Erythroblast (primary cell): ENCODE measurements at places on chromosomes 6 and 20.

DNA sequence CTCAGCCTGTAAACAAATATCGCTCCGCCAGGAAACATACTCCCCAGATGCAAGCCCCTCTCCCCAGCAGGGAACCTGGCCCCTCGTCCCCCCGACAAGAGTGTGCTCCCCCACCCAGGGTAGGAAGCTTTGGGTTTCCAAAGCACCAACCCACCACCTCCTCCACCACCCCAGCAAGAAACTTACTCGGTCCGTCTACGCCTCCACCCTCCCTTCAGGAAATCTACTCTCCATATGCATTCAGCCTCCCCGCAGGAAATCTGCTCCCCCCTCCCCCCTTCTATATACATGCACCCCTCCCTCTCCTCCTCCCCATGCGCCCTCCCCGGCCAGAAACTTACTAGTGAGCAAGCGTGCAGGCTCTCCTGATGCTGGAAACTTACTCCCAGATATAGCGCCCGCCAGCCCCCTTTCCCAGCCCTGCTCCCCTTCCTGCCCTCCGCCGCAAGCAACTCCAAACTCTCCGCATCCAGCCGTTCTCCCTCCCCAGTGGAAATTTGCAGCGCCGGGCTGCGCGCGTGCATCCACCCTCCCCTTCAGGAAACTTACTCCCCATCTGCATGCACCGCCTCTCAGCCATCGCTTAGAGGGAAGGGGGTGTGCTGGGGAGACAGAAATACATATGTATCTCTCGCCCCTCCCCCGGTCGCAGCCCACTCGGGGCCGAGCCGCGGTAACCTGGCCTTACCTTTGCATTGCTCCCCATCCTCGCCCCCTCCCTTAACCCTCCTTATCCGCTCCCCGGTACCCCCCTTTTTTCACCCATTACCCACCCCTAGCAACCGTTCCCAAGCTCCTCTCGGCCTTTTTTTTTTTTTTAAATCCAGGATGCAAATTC is at the start of gene TRERF1:
Gene TRERF1, minus strand, starts transcription at position 594 of the 838 bp plus-strand sequence. CDS start 182,336 bp downstream, outside the sequence.
- peak; percentile 68 for DNase-seq

GRCh38 chr20:36368869-36369268 is 62.7 kb downstream of the DLGAP4 start:
- DNase-seq = no peak

DNA sequence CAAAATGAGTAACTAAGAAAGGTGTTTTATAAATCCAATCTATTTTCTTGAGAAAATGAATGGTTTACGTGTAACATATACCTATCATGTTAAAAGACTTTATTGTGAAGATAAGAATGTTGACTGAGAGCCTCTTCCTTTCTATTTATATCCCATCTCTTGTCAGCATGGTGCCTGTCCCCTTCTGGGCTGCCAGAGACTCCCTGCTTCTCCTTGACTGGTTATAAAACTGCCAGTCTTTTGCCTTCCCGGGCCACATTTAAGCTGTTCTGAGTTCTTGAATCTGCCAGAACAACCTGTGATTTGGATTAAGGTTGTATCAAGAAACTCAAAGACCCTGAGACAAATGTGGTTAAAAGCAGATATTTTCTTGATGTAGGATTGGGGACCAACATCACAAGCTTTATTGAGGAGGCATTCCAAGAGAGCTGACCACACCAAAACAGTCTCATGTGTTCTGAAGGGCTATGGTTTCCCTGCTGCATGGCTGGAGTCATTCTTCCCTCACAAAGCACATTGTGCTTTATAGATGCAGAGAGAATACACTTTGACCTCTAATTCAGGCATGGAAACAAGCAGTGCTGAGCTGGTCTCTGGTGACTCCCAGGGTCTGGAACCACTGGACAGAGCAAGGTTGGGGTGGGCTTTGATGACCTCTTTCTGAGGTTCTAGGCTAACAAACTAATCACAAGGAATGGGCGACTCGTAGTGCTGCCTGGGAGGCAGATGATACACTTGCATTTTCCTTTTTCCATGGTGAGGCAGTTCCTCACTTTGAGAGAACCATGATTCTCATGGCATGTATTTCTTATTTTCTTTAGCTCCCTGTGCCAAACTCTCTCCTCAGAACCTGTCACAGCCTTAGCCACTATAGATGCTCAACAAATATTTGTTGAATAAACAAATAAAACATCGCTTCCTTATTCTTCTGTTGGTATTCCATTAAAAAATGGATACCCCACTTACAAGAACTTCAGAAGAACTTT is 205.0 kb upstream of the PREP start:
- DNase-seq = no peak

DNA sequence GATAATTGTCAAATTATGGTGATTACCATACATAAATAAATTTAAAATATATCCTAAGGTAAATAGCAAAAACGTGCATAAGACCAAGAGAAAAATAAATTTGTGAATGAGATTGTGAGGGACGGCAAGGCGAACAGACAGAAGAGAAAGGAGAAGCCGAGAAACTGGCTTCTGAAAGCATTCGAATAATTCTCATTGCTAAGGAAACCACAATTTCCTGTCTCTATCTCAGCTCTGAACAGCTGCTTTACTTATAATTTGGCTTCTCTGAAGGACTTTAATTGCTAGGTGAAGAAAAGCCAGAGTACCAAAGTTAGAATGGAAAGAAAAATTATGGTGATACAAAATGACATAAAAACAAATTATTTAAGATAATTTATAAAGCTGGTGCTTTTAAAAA is 79.0 kb upstream of the RGS17 start:
- no peak for DNase-seq

- DNase-seq = peak; percentile 45
These were observed 37.0 kb downstream of the BCKDHB start for GRCh38 chr6:80143419-80143937.

DNA sequence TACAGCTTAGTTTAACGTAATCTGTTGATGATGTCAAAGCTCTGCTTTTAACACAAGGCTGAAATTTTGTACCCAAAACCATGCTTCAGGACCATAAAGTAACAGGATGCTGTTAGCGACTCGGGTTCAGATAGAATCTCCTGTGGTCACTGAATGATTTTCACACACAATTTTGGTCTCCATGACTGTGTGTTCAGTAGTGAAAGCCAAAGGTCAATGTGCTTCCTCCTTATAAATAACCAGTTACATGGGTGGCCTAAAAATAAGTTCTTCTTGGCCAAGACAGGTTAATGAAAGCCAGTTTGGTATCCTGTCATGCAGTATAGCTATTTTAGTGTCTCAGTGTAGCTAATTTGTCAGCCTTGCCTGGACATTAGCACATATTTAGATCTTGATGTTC is 19.1 kb upstream of the LOC128125822 start:
- DNase-seq = no peak

DNA sequence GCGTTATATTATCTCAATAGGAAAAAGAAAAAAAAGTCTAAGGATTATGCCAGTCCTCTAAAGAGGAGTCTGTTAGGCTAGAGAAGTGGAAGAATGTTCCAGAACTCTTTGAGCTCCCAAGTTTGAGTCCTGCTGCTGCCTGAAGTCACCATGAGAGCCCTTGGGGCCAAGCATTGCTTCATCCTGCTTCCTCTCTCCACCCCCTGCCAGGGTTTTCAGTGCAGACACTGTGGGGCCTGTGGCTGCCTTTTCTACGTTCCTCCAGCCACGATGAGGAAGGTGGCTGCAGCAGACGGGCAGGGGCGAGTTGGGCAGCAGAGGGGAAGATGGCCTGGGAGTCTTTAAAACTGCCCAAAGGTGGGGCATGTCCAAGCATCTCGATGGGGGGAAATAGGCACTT is 214.4 kb upstream of the KCNG1 start:
- no peak for DNase-seq

- no peak for DNase-seq
These were observed 690.9 kb upstream of the NRSN1 start for GRCh38 chr6:23435126-23435525.

DNA sequence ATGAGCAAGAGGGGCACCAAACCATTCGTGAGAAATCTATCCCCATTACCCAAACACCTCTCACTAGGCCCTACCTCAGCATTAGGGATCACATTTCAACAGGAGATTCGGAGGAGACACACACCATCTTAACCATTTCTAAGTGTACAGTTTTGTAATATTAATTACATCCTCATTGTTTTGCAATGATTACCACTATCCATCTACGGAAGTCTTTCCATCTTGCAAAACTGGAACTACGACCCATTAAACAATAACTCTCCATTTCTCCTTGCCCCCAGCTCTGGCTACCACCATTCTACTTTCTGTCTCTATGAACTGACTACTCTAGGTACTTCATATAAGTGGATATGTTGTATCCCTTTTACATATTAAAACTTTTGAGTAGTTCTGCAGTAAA is 20.1 kb downstream of the ACOT13 start:
- no peak for DNase-seq

DNA sequence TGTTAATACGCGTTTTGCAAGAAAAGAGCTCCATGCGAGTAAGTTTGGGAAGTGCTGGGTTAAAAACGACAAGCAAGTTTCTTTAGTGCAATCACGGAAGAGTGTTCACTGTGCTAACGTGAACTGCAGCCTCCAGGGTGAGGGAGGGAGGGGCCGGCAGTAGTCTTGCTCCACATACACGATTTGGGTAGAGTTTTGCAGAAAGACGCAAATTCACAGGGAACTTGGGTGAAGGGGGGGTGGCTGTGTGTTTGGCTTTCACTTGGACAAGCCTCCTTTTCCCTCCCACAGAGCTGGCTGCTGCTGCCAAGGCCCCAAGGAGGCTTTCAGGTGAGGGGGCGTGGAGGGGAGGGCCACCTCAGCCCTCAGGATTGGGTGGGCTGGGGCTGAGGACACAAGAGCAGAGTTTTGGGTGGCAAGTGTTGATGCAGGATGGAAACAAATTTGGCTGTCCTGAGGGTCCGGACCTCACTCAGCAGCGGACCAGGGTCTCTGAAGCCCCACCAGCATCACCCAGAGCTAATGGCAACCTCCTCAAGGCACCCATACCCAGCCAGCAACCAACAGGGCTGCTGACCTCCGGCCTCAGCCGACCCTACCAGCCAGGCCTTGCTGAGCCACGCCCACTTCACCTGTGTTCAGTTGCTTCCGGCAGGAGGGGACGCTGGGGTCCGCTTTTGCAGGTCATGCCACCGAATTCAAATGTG is 204.5 kb downstream of the ERMARD start:
- DNase-seq = no peak

- DNase-seq = no peak
These were observed 63.9 kb downstream of the JARID2 start for GRCh38 chr6:15309611-15310283.

DNA sequence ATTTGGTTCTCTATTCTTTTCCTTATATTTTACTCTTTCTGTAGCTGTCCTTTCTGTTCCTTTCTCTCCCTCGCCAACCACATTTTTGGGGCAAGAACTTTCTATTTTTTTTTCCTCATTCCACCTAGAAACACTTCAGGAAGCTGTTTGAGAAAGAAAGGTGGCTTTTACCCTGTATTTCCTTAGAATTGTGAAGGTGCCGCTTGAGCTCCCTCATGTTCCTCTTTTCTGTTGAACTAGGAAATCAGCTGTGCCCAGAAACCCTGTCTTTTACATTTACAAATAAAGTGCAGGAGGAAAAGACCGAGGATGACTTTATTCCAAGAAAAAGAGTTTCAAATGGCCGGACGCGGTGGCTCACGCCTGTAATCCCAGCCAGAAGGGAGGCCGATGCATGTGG is 38.2 kb downstream of the OR2B2 start:
- no peak for DNase-seq

- no peak for DNase-seq
These were observed 174.7 kb upstream of the PROKR2 start for GRCh38 chr20:5491455-5491854.

DNA sequence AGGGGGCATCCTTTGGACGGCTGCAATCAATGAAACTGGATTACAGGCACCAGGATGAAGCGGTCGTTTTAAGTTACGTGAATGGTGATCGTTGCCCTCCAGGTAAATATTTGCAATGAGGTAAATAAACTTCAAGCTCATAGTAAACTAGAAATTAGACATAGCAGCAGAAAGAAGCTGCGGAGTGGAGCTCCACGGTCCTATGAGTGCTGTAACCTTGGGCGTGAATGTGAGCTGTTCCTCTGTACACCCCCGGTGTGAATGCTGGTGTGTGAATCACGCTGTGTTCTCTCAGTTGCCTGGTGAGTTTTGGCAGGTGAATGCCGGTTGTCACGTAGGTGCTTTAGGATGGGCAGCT is 42.0 kb upstream of the SLC22A1 start:
- DNase-seq = no peak

DNA sequence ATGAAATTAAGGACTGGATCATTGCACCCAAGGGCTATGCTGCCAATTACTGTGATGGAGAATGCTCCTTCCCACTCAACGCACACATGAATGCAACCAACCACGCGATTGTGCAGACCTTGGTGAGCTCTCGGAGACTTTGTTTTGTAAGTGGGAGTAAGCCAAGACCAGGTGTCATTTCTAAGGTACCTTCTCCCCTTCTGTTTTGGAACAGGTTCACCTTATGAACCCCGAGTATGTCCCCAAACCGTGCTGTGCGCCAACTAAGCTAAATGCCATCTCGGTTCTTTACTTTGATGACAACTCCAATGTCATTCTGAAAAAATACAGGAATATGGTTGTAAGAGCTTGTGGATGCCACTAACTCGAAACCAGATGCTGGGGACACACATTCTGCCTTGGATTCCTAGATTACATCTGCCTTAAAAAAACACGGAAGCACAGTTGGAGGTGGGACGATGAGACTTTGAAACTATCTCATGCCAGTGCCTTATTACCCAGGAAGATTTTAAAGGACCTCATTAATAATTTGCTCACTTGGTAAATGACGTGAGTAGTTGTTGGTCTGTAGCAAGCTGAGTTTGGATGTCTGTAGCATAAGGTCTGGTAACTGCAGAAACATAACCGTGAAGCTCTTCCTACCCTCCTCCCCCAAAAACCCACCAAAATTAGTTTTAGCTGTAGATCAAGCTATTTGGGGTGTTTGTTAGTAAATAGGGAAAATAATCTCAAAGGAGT is 30.4 kb downstream of the TXNDC5 start:
- no peak for DNase-seq

DNA sequence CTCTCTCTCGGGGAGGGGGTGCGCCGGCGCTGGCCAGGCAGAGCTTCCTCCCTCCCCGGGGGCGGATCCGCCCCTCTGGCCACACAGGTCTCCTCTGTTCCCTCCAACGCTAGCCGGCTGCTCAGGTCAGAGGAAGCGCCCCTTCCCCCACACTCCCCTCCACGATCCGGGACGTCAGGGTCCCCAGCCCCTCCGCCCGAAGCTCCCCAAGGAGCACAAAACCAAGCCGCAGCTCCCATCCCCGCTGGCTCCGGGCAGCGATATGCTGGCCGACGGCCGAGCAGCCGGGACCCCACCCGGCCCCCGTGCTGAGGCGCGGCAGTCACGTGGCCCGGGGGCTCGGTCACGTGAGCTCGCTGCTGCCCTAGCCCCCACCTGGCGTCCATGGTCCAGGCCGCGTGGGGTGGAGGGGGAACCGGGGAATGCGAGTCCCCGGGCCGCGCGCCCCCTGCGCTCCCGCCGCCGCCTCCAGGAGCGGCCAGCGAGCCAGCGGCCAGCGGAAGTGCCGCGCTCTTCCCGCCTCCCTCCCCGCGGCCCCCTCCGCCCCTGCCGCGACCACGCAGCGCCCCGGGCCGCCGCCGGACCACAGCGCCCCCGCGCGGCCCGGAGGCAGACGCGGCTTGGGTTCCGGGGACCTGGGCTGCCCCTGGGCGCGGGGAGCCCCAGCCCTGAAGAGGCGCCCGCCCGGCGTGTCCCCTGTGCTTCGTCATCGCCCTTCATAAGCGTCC is at the start of gene SLC35B2:
Gene SLC35B2, minus strand, starts transcription at position 504 of the 728 bp plus-strand sequence. Its CDS starts 118 bp downstream, at position 386.
- peak; percentile 92 for DNase-seq

GRCh38 chr20:14335052-14335451 is 2.4 kb downstream of the FLRT3 start:
- no peak for DNase-seq
